LHCN-M2 (cell line): ENCODE measurements at places on chromosomes 5 and 9. TPM values are rescaled to one million over a fixed set of nuclear protein-coding genes. Genes with fewer than 3 reads are reported as not detected.

DNA sequence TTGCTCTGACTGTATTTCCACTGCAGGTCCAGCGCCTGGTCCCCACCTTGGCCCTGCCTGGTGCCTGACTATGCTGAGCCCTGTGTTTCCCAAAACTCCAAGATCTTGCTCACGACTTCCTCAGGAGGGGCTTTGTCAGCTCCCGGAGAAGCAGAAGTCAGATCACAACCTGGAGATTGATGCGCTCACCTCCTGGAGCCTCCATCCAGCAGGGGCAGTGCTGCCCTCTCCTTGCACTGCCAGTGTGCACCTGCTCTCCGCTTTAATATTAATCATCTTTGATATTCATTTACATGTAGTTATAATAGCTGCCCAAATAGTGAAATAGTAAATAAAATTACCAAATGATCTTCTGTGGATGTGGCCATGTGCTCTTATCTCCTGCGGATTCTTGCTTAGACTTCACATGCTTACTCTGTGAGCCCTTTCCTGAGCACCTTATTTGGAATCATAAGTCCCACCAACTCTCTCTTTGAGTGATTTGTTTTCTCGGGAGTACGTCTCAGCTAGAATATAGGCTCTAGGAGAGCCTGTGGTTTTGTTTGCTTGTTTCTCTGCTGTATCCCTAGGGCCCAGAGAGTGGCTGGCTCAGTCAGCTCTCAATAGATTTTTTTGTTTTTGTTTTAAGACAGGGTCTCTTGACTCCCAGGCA, 17.4 kb downstream of the MAML1 start:
- no peak for DNase-seq

- DNase-seq, result no peak
Measured at GRCh38 chr5:154483654-154484392, 5.8 kb upstream of the HAND1 start.

- DNase-seq, result no peak
Measured at GRCh38 chr5:59897075-59897474, 3.5 kb upstream of the PDE4D start.

DNA sequence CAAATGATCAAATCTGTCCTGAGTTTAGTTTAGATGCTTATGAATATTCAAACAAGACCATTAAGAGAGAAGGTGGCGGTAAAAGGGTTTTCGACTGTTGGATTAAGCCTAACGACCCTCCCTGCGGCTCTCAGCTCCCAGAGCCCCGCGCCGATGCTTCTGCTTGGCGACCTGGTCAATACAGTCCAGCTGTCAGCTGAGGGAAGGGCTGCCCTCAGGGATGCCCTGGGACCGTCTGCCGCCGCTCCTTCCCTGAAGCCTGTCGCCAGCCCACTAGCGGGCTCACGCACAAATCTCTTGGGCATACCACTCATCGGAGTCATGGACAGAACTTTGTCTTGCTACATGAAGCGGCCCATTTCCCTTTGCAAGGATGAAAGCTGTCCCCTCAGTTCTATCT, 136.6 kb upstream of the RAPGEF1 start:
- no peak for DNase-seq

- no peak for DNase-seq
Measured at GRCh38 chr5:129689045-129689444, 58.8 kb upstream of the MINAR2 start.

- DNase-seq, result peak; percentile 40
Measured at GRCh38 chr5:88683506-88684135, 199.4 kb downstream of the MEF2C start.

GRCh38 chr9:129163753-129164152, 14.3 kb downstream of the IER5L start:
- DNase-seq, result no peak

DNA sequence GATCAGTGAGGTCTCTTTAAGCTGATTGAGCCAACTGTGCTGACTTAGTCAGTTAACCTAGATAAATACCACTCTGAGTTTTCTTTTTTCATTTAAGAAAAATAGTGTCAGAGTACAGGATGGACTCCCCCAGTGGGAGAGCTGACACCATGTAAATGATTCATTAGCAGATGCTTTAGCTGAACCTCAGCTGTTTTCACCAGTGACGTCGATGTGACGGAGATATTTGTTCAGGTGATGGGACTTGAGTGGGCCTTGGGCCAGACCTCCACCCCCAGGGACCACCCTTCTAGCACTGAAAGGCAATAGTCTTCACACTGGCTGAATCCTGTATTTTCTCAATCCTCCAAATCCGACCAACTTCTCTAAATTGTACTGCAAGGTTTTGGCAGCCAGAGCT, 196.1 kb downstream of the GAS1 start:
- peak; percentile 71 for DNase-seq

DNA sequence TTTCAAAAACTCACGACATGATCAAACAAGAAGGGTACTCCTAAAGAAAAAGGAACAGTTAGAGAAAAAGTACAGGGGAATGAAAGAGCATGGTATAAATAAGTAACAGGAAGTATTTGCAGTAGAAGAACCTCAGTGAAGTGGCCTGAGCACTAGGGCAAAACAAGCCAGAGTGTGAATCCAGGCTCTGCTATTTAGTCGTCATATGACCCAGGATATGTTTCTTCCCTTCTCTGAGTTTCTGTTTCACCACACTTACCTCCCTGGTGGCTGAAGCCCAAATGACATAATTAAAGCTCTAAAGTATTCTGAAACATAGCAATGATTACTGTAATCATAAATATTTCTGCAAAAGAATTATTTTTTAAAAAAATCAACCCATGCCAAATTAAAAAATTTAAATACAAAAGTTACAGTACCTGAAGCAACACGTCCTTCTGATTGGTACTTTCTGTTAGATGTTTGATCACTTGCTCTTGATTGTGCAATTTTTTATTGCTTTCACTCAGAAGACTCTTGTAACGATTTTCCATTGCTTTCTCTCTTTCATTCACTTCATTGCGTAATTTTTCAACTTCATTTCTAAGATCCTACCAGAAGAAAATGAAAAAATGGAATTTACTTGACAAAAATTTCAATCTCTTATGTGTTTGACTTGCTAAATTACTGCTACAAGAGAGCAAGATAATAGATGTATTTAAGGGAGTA, 88.9 kb downstream of the CDK5RAP2 start:
- no peak for DNase-seq

- peak; percentile 54 for DNase-seq
Measured at GRCh38 chr9:32589083-32589723, 16.2 kb upstream of the NDUFB6 start.

- no peak for DNase-seq
Measured at GRCh38 chr5:99936911-99937310, 598.3 kb upstream of the FAM174A start.

DNA sequence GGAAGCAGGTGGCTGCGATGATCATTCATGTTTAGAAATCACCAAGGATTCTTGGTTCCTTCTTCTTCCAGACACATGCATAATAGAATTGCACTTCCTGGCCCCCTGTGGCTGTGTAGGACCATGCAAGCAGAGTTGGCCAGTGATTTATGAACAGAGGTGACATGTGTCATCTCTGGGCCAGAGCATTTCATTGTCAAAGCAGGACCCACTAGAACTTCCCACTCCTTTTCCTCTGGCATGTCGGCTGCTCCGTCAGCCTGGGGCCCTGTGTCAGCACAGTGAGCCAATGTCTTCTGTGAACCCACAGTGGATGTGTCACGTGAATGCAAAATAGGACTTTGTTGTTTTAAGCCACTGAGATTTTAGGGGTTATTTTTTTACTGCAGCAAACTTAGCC, 59.2 kb downstream of the HSD17B3 start:
- DNase-seq, result no peak

DNA sequence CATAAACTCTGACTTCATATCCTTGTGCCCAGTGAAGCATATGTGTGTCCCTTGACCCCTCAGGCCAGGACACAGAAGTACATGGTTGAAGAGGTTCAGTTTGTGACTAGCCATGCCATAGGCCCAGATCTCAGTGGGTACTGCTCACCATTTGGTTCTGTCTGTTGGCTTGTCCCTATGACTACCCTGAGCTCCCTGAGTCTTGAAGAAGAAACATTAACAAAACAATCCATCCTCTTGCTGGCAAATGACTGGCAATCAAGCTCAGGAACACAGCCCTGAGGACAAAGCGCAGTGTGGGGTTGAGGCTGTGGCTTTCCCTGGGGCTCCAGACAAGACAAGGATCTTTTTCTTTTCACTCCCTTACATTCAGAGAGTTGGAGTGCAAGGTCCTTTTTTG, 46.3 kb downstream of the TNFAIP8 start:
- no peak for DNase-seq

- peak; percentile 42 for DNase-seq
Measured at GRCh38 chr9:120711841-120712538, 2.3 kb downstream of the MEGF9 start.

GRCh38 chr5:90390326-90390725, 19.2 kb downstream of the CETN3 start:
- no peak for DNase-seq

- no peak for DNase-seq
Measured at GRCh38 chr5:10418654-10419345, 22.9 kb upstream of the ROPN1L start.

- no peak for DNase-seq
Measured at GRCh38 chr9:71514344-71514975, 253.9 kb downstream of the CEMIP2 start.

DNA sequence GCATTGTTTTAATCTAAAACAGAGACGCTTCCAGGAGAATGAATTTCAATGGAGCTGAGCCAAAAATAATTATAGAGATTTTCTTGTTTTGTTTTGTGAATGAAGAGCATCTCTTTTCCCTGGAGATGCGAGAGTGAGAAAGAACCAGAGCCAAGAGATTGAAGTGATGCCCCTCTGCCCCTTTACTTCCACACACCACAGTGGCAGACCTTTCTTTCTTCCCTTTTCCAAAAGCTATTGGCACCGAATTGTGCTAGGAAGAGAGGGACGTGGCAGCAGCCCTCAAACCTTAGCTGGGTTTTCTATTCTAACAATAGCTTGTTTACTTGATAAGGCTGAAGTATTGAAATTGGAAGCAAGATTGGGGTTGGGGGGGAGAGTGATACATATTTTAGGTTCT, 133.0 kb upstream of the TMEM161B start:
- DNase-seq, result no peak

- DNase-seq, result peak; percentile 29
Measured at GRCh38 chr9:37262410-37262809, 142.0 kb downstream of the ZCCHC7 start.

DNA sequence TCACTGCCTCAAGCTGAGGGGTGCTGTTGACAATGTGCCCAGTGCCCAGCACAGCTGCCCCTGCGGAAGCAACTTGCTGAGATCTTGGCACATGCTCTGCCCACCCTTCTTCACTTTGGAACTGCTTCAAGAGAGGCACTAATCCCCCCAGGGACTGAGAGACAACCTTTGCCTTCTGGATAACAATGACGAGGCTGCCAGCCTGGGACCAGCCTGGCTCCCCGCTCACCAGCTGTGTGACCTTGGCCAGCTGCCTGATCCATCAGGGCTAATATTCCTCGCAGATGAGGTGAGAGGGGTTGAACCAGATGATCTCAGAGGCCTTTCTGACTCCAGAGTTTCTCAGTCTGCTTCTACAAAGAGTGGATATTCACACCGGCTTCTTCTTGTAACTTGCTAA, 81.0 kb downstream of the SHB start:
- DNase-seq, result peak; percentile 88

DAB2 gene
- total RNA-seq, result 25.0 and 39.7 TPM in 2 replicates

IL13 gene
- total RNA-seq, result not detected in 2 replicates

IRX2 gene
- total RNA-seq, result 5.3 and 6.7 TPM in 2 replicates

CORO2A gene
- total RNA-seq, result under 0.01 and 0.11 TPM in 2 replicates

NEURL1B gene
- 12.3 and 14.6 TPM in 2 replicates for total RNA-seq
